ENCODE measurements at places on chromosomes 5 and 9.

DNA sequence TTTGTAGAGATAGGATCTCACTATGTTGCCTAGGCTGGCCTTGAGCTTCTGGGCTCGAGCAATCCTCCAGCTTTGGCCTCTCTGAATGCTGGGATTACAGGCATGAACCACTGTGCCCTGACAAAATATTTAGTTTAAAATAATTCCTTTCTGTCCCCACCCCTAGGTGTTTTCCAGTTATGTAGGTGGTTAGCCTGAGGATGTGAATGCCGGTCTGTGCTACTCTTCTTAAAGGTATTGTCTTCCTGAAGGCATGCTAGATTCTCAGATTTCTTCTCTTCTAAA is 56.7 kb upstream of the BASP1 start:
- DNase-seq: no peak

DNA sequence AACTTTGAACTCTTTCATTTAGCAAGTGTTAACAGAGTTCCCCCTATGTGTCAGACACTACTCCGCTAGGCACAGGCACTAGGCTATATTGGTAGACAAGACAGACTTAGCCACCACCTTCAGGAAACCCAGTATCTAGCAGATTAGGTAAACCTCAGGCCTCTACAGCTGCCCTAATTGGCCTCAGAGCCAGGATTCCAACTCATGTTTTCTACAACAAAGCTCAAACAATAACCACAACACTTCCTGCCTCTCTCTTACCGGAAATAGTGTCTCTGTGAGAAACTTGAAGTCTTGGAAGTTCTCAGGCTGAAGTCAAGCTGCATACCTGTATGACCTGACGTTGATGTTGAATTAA is 116.6 kb upstream of the SLC44A1 start:
- no peak for DNase-seq

DNA sequence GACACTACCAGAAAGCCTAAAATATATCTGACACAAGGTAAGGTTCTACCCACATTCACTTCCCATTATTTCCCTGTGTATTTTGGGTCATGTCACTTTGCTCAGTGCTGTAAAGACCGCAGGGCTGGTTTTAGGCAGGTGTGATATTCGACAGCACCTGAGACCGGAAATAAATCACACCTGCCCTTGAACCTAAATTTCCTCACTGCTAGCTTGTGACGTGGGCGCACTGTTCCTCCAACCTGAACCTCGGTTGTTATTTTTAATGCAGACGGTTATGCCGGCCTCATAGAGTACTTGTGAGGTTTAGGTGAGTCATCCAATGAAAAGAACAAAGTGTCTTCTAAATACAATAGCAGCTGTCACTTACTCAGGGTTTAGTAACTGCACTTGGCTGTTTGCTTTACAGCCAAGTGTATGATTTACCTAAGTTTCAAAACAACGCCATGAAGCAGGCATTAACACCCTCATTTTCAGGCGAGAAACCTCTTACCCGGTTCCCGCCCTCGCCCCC is 20.7 kb upstream of the ZNF782 start:
- DNase-seq: no peak

DNA sequence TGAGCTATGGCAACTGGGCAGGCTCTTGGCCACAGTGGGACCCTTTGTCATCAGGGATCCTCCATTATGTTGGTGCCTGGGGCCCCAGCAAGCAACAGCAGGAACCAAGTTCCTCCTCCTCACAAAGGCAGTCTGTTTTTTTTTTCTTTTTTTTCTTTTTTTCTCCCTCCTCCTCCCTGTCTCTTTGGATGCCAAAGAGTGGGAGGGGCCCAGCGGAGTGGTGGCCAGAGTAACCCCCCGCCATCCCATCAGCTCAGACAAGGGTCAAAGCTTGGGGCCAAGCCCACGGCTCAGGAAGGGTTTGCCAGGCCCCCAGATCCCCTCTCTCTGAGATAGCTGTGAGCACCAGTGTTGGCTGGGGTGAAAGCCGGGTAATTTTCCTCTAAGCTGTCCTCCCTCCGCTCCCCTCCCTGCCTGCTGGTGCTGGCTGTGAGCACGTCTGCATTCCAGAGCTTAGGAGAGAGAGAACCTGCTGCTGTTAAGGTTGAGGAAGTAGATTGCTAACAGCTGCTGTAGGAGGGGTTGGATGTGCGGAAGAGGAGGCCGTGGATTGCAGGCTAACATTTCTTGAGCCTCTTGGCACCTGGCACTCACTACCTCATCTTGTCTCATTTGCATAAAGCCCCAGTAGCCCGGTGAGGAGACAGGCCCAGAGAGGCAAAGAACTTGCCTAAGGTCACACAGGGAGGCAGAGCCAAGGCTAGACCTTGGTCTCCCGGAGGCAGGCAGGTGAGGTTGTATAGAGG is 21.2 kb downstream of the GSN start:
- DNase-seq: no peak

GRCh38 chr9:89748021-89748670 is 143.3 kb downstream of the GADD45G start:
- no peak for DNase-seq

DNA sequence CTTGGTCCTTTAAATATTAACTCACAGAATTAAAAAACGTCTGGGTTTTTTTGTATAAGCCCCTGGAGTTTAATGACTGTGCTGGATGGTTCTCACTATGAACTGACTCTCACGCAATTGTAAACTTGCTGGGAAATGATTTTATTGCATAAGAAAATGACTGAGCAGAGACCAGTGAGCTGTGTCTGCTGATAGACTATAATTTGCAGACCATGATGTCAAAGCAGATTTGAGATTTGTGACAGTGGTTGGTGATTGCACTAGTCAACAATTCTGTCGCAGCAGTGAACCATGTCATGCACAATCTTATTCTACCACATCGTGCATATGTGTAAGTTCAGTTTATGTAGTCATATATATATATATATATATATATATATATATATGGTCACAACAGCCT is 85.7 kb upstream of the C9orf72 start:
- no peak for DNase-seq

DNA sequence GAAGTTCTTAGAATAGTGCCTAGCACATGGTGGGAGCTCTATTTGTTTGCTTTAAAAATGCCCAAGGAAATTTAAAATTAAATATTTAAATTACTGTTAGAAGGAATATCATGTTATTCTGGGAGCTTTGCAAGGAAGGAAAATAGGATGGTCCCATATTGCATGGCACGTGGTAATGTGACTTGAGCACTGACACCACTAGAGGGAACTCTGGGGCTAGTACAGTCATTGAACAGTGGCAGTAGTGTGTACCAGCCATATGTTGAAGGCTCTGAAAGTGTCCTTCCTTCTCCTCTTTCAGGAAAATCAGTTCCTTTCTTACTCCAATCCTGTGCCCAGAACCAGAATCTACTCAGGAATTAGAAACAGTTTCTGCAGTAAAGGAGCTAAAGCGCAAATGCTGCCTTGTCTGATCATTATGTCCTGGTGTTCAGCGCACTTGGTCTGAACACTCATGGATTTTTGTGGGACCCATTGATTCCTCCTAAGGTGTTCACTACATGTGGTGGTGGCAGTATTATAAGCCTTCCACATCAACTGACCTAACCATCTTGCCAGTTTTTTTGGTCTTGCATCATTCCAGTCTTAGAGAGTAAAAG is 54.1 kb downstream of the GDA start:
- DNase-seq: peak; percentile 8

DNA sequence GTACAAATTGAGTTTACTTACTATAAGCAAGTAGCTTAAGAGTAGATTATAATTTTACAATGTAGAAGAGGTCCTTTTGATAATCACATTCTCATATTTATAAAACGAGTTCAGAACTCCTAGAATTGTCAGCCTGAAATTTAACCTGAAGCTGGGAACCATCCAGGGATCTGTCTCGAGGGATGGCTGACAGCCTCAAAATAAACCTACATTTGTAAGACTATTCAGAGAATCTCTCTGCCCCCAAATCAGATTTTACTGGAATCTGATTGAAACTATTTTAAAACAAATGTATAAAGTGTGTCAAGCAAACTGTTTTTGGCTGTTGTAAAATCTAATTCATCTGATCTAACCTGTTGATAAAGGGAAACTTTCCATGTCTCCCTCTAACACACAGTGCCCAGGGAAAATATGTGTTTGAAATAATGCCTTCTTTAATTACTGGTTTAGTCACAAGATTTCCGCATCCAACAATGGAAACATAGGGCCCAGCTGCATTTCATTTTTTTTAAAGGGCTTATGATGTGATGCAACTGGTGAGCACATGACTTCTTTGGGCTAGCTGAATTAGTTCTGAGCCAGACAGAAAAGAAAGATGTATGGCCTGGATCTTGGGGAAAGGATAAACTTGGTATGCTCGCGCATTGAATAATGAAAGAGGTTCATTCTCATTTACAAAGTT is 30.3 kb downstream of the SLC25A46 start:
- no peak for DNase-seq

GRCh38 chr5:154446195-154447088 is 645 bp downstream of the SAP30L start:
- peak; percentile 28 for DNase-seq

DNA sequence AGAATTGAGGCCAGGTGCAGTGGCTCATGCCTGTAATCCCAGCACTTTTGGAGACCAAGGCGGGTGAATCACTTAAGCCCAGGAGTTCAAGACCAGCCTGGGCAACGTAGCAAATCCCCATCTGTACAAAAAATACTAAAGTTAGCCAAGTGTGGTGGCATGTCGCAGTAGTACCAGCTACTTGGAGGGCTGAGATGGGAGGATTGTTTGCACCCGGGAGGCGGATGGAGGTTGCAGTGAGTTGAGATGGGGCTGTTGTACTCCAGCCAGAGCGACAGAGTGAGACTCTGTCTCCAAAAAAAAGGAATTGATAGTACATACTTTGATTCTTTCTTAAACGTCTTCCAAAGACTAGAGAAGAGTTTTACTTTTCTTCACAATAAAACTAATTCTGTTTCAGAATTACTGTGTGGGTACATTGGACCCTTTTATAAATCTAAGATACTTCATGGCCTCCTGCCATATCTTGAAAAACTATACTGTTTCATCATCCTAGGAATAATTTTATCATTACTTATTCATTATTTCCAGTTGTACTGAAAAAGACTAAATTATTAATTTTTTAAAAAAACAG is 132.0 kb upstream of the GRHPR start:
- DNase-seq: no peak

- no peak for DNase-seq
Observed at GRCh38 chr5:72108202-72109061, 1.2 kb downstream of the MAP1B start.

GRCh38 chr5:157143127-157143971 is 684 bp upstream of the MED7 start:
- DNase-seq: no peak
